Mesenchymal stem cell (in vitro differentiated cells and primary cell): ENCODE measurements at places on chromosomes 6 and 20.

DNA sequence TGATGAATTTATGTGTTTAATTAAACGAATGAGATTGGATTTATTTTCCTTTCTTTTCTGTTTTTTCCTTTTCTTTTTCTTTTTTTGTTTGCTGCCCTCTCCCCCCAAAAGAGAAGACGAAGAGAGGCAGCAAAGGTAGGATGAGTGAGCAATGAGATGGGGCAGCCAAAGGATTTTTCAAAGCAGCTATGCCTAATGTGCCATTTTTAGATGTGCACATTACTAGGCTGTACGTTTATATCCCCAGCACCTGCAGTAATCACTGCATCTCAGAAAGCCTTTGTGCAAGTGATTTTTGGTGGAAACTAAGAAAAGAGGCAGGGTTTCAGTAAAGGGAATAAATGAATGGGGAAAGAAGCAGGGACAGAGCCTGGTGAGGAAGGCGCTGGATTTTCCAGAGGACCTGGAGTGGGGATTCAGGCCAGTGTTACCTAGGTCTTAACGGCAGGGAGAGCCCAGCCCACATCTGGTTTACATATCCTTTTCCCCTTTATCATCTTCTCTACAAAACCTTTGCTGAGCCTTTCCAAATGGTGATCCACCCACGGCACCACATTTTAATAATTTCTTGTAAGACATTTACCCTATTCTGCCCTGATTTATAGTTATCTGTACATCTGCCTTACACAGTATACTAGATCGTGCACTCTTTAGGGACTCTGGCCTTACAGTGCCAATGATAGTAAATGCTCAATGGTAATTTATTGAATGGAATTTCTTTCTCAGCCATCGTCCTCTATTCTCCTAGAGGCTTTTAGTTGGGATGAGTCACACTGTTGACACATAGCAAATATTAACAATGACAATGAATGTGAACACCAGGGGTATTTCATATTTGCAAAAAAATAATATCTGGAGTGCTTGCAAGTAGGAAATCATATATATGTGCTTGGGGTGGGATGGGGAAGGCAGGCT, 38.3 kb upstream of the ATXN1 start:
- peak; percentile 52 for DNase-seq

DNA sequence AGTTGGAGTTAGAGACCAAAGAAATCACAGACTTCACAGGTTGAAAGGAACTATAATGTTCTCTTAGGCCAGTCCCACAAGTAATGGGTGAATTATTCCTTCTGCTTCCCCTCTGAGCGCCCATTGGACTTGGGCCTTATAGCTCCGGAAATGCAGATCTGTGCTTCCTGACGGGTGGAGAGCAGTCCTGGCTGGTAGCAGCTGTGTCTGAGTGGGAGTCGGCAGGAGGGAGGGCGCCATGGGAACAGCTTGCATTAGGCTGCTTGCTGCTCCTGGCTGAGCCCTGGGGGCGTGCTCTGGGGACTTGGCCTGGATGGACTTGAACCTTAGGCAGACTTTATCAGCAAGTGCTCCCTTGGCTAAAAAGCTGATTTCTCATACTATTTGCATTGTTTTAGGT, 18.4 kb upstream of the NUP153 start:
- peak; percentile 54 for DNase-seq

DNA sequence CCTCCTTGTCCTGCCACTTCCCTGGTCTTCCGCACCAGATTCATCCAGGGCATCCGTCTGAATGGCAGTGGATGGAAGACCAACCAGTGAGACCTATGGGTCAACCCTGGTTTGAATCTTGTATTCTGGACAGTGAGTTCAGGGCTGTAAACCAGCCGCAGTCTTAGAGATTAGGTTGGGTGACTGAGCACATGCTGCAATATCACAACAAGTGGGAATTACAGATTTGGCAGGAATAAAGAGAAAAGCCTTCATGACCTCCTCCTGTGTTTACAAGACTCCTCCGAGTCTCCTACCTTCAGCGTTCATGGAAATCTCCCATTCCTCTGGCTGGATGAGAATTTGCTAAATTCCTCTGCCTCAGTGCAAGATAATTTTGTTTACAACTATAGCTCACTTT, 9.9 kb downstream of the ECI2 start:
- no peak for DNase-seq

DNA sequence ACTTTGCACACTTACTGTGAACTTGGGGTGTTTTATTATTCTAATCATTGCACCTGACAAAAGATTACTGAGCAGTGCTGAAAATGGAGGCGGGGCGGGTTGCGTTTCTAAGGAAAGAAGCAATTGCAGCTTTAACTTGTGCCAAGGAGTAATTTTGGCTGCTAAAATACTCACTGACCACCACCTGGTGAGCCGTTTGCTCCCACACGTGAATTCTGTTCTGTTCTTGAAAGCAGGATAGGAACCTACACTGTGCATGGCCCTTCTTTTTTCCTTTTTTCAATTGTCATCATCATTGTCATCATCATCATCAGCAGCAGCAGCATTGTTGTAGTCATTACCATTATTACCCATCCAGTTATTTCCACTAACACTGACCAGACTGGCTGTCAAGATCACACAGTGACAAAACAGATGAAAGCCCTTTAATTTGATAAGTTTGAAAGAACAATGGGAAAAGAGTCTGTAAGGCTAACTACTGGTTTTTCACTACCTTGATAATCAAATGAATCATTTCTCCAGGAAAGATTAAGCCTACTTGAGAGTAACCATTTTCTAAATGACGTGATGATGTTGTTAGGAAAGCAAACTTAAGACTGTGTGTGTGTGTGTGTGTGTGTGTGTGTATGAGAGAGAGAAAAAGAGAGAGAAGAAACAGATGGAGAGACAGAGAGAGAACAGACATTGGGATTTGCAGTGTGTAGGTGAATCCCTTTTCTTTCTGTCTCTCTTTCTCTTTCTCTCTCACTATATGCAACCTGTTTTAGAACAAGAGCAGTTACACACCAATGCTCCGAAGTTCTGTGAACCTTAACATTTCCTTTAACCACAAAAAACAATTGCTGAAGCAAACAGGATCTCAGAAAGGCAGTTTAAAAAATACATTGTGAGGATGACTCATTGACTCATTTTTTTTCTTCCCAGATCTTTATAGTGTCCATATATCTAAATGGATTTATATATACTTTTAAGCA, 3.8 kb downstream of the RIPOR2 start:
- DNase-seq, result peak; percentile 83

DNA sequence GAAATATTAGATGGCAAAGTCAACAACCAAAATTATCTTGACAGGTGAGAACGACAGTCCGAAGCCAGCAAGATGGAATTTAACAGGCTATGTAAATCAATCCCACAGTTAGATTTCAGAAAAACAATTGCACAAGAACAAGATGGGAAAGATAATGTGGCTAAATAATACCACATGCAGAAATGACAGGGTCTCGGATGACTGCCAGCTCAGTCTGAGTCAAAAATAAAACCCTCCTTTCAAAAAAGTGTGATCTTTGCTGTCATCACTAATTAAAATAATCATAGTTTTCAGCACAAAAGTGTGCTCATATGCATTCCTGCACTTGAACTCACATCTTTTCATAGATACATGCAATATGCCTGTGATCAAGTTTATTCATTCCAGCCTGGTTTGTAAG, 25.9 kb downstream of the FOXQ1 start:
- DNase-seq, result no peak

GRCh38 chr20:18614244-18614643, 26.4 kb downstream of the DTD1 start:
- no peak for DNase-seq

- peak; percentile 90 for DNase-seq
These were observed 27.7 kb upstream of the LAMA4 start for GRCh38 chr6:112281821-112282615.

DNA sequence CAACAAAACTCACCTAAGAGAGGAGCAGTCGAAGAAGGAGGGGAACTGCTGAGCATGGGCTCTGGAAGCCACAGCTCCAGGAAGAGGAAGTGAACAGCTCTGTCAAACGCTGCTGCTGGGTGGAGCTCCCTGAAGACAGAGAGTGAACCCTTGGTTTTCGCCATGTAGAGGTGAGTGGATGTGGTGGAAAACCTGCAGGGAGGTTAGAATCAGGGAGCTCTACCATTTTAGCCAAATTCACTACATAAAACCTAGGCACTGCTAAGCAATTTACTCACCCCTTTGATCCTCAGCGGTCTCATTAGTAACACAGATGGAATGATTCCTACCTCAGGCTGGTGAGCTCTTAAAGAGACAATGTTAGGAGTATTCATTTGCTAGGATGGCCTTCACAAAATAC, 19.4 kb upstream of the TFAP2A start:
- no peak for DNase-seq

GRCh38 chr20:43490038-43490437, 17.5 kb upstream of the L3MBTL1 start:
- no peak for DNase-seq

DNA sequence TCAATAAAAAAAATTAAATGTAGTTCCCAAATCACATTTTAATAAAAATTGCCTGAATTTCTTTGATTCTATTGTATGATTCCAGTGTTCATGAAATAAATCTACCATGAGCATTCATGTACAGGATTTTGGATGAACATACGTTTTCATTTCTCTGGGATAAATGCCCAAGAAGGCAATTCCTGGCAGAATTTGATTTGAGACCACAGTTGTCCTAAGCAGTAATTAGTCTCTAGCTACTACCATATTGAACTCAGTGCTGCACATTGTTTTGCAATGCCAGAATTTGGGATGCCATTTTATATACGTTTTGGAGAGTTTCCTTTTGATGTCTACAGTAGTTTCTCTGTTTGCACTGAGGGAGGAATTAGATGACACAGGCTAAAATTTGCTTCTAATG, 265.3 kb upstream of the HS3ST5 start:
- no peak for DNase-seq

DNA sequence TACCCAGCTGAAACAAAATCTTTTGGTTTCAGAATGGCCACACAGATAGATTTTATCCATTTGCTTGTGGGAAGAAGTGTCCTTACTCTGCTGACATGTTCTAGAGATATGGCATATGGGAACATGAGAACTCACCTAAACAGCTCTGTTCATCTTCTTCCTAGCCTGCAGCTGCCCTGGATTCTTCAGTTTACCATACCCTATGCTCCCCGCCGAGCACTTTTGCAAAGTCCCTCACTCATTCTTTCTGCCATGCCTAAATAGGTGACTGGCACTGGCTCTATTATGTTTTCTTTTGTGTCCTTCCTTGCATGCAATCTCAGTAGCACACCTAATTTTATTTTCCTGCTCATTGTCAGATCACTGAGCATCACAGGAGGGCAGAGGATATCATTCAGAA, 293.7 kb upstream of the RSPO3 start:
- DNase-seq, result no peak

DNA sequence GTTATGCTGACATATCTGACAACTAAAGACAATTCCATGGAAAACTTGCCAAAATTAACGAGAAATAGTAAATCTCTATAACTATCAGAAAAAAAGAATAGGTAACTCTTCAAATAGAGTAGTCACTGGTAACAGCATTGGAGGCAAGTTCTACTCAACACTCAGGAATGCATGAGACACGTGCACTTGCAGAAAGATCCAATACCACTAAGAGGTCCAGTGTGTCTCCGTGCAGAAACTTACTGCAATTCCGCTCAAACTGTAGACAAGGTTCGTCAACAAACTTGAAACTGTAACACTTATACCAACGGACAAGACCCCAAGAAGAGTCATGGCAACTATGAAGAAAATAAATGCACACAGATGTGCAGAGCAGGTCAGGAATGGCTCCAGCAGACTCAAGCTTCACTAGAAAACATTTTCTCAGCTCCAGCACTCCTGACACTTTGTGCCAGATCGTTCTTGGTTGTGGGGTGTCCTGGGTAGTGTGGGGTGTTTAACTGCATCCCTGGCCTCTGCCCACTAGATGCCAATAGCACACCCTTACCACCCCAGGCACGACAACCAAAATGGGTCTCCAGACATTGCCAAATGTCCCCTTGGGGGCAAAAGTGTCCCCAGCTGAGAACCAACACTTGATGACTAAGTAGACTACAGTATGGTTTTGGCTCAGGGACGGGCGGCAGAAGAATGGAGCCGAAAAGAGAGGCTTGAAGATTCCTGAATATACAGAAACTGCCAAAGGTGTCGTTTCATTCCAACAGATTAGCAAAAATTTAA, 134.8 kb downstream of the DTNBP1 start:
- no peak for DNase-seq

DNA sequence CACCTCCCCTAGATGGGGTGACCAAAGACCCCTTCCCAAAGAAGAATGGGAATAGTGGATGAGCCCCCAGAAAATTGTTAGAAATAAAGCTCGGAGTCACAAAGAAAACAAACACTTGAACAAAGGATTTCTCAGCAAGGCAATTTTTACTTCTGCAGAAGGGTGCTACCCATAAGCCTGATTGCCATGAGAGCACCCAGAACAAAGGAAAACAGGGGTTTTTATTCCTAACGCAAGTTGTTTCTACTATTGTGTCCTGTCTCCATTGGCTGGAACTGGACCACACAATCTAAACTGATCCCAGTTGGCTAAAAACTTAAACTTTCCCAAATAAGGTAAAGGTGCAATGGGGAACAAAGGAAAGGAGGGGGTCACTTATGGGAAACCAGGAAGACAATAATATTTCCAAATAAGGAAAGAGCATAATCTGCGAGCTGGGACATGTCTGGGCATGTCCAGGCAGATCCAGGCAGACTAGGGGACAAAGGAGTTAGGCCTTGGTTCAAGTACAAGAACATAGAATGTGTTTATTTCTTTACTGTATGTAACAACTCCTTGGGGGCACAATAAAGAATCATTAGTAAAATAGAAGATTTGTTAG, 20.0 kb downstream of the HLA-B start:
- no peak for DNase-seq

GRCh38 chr6:3895805-3896204, 46.6 kb downstream of the FAM50B start:
- no peak for DNase-seq

DNA sequence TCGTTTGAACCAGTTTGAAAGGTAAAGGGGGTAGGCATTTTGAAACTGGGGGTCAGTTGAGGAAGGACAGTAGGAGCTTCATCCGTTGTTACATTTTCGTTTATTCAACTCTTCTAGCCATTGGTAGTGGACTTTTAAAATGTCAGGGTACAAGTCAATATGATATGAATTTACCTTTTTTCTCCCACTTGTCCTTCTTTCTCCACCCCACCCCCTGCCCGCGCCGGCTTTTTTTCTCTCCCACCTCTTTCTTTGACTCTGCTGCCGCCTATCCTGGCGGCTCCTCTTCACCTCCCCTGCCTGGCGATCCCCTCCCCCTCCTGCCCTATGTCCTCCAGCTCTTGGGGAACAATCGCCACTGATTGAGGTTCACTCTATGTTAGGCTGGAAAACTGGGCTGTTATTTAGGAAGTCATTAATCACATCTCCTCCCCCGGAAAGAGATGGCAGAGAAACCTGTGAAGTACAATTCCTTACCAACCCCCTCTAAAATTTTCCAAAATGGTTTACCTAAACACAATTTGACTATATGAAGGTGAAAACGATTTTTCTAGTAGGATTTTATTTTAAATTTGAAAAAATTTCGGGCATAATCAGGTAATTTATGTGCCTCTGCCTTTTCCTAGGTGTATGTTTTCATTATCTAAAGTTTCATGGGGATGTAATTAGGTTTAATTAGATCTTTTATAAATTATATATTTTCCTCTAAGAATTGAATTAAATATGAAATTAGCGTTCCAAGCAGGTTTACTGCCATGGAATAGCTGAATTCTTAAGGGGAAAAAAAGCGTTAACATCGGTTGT, 778 bp upstream of the LIN28B start:
- peak; percentile 61 for DNase-seq

- DNase-seq, result no peak
These were observed 106.4 kb upstream of the PRSS16 start for GRCh38 chr6:27140999-27141528.

- DNase-seq, result no peak
These were observed 108.9 kb upstream of the CST7 start for GRCh38 chr20:24840121-24840713.
